NCI-H1105 (cell line): ENCODE measurements at places on chromosomes 7 and 10.

DNA sequence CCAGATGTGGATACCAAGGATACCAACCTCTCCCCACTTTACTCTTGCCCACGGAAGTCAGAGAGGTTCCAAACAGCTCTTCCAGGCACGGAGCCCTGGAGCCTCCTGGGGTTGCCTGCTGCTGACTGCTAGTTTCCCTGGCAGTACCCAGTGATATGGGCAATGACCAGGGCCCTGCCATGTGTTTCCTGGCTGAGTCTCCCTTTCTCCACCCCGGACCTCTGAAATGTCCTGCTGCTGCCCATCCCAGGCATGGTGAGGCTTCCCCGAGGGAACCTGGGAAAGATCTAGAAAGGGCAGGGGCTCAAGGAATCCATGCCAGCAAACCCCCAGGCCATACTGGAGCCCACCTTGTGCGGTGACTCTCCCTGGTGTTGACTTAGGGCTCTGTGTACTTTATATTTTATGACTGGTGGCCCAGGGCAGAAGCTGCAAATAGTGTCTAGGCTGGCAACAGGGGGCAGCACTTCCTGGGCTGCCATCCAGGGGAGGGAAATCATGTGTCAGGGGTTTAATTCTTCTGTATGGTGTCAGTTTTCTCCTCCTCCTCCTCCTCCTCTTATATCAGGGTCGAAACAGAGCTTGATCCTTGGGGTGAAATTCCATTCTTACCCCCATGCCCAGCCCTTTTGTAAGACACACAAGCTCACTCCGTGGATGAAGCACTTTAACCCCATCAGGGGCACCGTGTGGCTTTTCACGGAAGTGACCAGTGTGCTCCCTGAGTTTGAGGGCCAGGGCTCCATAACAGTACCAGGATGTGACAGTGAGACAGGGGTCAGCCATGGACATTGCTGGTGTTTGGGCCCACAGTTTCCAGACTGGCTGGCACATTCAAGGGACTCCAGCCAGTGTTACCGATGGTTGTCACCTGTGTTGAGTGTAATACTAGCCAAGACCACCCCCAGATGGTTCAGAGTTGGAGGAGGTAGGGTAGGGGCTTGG, 62.4 kb upstream of the GDF10 start:
- no peak for DNase-seq

- DNase-seq, result no peak
Observed at GRCh38 chr7:116161728-116162127, 48.6 kb upstream of the TES start.

DNA sequence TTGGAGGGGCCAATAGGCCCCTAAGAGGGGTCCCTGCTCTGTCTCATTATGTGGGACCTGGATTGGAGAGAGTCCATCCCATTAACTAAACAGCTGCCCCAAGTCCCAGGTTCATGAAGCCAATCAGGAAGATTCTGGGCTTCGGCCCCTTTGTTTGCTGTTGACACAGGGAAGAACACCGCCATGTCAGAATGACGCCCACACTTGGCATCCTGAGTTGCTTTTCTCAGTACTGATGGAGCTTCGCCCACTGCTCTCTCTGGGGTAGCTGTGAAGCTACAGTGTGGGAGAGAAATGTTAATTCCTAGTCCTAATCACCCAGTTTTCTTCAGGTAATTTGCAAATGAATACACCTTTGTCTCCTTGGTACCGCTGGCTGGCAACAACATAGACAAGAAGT, 264.7 kb downstream of the GLRX3 start:
- no peak for DNase-seq

GRCh38 chr10:89404104-89405047, 10.0 kb upstream of the IFIT5 start:
- no peak for DNase-seq

DNA sequence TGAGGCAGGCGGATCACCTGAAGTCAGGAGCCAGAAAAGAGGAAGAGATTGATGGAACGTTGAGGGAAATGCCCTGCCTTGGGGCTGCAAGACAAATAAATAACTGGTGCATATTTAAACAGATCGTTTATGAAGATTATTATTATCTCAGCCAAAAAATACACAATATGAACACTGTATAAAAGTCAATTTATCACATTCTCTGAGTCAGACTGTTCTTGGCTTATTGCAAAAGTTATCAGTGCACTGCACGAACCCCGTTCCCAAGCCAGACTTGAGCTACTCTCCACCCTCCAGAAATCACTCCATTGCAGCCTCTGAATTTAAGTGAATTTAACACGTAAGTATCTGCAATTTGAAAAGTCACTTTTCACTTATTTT, 1.6 kb downstream of the DNMBP start:
- no peak for DNase-seq

DNA sequence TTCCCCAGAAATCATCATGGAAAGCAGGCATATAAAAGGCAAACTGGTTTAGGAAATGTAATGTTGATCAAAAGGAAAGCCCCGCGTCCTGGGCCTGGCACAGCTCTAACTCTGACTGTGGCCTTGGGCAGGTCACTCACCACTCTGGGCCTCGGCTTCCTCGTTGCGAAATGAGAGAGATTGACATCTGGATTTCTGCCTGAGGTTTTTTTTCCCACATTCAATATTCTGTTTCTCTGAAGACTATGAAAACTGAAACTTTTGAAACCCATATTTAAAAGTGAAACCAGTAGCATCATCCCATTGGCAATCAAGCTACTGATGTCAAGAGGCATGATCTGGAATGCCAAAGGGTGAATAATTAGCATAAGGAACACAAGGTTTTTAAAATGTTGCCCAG, 369.7 kb upstream of the NPVF start:
- DNase-seq, result no peak

- DNase-seq, result no peak
Observed at GRCh38 chr7:130719541-130719940, 14.5 kb downstream of the KLF14 start.
